Heart left ventricle (tissue), 16 donors: ENCODE measurements at places on chromosomes 2 and 18. TPM values are rescaled to one million over a fixed set of nuclear protein-coding genes. Genes with fewer than 3 reads are reported as not detected.

VIT gene
- total RNA-seq, result 3.0 TPM

MSH6 gene
- total RNA-seq, result 20.8 TPM

SNORC gene
- 0.38 TPM for total RNA-seq

TRPM8 gene
- not detected for total RNA-seq

CFC1 gene
- not detected for total RNA-seq

CHRND gene
- total RNA-seq, result not detected

FOXI3 gene
- total RNA-seq, result not detected

DUSP19 gene
- total RNA-seq, result 9.3 TPM

PDE1A gene
- total RNA-seq, result 5.5 TPM

DNA sequence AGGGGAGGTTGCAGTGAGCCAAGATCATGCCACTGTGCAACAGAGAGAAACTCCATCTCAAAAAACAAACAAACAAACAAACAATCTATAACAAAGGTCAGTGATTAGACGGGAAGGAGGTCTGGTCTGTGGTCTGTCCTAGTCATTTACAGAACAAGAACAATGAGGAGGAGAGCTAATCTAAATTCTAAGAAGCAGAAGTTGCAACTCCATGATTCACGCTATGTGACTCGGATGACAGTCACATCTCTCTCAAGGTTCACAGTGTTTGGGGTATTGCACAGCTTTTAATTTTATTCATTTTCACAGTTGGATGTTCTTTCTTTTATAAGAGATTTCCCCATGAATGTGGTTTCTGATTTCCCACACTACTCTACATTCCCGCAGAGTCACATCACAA is 218.7 kb upstream of the PIEZO2 start:
- DNase-seq, result no peak

DNA sequence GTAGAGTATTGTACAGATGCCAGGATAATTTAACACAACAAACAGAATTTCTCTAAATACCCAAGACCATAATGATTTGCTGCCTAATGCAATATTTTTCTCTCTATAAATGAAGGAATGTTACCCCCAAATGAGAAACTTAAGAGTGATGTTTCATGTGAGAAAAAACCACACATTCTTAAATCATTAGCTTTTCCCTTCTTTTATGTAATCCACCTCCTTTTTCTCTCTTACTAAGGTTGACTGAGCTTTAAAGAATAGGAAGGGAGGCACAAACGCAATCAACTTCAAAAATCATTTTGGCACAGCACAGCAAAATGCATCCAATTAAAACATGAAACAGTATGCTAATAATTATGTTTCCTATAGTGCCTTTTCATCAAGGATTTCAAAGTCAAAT is 698.1 kb upstream of the CDH2 start:
- no peak for DNase-seq

- no peak for DNase-seq
Measured at GRCh38 chr18:40375837-40376236, 1579.2 kb upstream of the PIK3C3 start.

- DNase-seq, result no peak
Measured at GRCh38 chr2:31299547-31299946, 65.6 kb downstream of the EHD3 start.

DNA sequence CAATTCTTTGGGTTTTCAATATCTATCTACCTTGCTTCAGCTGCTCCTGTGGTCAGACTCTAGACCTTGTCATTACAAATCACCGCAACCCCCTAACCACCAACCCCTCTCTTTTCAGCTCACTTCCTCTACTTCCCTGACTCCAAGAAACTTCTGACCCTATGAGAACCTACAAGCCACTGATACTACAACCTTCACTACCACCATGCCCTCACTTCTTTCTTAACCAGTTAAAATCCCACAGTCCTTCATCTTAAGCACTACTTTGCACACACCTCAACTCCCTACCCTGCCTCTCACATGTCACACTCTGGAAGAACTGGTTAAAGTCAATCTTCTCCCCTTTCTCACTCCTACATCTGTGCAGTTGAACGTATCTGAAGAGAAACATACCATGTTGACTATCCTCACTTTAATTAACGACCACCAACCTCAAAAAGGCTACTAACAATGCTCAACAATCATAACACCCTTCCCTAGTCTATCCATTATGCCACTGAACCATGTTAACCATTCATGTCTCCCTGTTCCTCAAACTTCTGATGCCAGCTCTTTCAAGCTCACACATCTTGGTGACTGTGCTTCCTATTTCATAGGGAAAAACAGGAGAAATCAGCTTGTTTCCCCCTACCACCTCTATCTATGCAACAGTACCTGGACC is 12.6 kb downstream of the EIF2AK3 start:
- no peak for DNase-seq

GRCh38 chr18:35345460-35345921 is 1.3 kb upstream of the ZNF24 start:
- DNase-seq, result no peak

DNA sequence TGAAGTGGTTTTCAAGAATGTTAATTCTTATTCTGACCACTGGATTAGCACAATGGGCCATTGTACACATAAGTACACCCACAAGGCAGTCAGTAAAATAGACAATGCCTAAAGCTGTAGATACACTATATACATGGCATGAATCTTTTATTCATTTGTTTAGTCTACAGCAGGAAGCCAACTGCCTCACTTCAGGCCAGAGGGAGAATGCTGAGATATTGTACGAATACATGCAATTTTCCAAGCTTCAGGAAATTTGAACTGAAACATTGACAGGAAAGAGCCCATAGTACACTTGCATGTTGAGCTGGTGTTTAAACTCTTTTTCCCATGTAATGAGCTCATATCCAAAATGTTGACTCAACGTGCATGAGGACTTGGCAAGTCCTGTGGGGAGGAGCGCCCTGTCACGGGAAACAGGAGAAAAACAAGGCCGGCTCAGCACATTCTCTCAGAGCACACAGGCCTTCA is 111.6 kb upstream of the CYP1B1 start:
- DNase-seq, result peak; percentile 79

- DNase-seq, result no peak
Measured at GRCh38 chr2:118003396-118003824, 10.5 kb downstream of the CCDC93 start.

DNA sequence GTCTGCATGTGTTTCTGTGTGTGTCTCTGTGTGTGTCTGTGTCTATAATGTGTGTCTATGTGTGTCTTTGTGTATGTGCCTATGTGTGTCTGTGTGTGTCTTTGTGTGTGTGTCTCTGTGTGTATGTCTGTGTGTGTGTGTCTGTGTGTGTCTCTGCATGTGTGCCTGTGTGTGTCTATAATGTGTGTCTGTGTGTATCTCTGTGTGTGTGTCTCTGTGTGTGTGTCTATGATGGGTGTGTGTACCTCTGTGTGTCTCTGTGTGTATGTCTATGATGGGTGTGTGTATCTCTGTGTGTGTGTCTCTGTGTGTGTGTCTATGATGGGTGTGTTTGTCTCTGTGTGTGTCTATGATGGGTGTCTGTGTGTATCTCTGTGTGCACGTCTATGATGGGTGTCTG is 126.2 kb upstream of the GPC1 start:
- DNase-seq, result no peak

DNA sequence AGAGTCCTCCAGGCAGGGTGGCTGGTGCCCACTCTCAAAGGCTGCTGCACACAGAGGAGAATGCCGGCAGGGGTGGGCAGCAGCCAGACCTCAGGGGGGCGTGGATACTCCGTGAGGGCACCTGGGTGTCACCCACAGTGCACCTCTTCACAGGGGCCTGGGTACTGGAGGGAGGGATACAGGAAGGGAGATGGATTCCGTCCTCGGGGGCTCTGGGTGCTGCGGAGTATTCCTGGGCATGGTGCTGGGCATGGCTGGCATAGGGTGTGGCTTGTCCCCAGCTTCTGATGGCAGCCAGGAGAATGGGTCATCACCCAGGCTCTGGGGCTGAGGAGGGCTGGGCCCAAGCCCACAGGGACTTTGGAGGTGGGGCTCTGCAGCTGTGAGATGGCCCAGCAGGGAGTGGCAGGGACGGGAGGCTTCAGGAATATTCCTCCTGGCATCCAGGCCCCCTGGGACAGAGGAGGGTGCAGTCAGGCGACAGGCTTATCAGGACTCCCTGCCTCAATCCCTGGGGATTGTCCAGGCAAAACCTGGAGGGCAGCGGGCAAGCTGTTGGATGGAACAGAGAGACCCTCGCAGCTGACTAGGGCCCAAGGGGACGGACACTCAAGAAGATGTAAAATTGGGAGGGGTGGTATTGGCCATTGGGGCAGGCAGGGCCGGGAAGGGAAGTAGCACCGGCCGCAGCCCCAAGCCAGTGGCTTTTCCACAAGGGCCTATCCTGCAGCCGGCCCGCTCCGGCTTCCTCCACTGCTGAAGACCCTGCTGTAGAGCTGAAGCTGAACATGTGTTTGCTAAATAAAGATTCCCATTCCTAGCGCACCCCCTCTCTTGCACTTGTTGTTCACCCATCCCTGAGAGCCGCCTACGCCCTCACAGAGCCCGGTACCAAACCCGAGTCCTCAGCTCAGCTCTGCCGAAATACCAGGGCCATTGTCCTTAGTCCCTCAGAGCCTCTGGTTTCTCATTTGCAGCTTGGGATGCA is 5.7 kb upstream of the KLHL30 start:
- peak; percentile 18 for DNase-seq

DNA sequence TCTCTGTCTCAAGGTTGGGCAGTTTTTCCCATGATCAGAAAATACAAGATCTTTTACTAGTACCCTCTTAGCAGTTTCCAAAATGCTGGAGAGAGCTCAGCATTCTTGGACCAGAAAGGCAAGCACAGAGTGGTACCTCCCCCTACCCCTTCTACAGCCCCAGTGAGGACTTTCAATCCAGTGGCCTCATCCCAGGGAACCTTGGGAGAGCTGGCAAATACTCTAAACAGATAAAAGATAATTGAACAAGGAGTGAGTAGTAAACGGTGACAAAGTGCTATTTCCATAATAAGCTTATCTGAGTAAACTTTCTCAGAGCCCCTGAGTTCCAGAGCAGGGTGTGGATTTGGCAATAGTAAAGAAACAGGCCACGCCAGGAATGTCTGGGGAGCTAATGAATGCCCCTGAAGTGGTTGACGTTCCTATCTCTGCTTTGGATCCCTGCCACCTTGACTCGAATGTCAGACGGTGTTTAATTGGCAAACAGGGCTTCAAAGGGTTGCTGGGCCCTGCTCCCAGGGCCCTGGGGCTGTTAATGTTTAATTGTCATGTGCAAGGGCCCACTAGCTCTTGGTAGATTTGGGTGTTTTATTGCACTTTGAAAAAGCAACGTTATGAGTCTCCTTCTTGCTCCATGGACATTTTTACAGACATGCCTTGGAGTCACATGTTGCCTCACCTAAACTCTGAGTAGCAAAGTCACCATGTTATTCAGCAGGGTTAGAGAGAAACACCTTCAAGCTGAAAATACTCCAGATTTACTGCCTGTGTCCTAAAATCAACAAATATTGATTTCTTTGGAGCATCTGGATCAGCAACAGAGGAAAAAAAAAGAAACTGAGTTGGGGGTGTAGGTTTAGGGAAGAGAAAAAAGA is 239.9 kb downstream of the CYRIA start:
- DNase-seq, result peak; percentile 67

GRCh38 chr2:154032220-154032619 is 160.5 kb downstream of the GALNT13 start:
- no peak for DNase-seq

- DNase-seq, result no peak
Measured at GRCh38 chr18:23172591-23173380, 37.5 kb downstream of the CABLES1 start.

GRCh38 chr2:150520887-150521664 is 33.6 kb upstream of the RND3 start:
- no peak for DNase-seq

DNA sequence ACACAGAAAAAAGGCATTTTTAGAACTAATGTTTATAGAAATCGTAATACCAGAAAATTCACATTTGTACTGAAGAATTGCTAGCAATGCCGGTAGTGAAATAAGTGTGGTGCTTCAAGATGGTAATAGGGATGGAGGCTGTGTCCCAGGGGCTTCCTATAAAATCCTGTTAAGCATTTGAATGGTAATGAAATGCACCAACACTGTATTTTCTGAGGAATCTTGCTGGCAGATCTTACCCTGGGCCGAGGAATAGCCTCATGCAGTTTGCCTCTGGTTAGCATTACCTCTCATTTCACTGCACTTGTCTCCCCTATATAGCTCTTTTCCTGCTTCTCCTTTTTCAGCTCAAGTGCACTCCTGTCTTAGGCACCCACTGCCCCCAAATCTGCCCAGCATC is 501.6 kb upstream of the NRP2 start:
- DNase-seq, result no peak

DNA sequence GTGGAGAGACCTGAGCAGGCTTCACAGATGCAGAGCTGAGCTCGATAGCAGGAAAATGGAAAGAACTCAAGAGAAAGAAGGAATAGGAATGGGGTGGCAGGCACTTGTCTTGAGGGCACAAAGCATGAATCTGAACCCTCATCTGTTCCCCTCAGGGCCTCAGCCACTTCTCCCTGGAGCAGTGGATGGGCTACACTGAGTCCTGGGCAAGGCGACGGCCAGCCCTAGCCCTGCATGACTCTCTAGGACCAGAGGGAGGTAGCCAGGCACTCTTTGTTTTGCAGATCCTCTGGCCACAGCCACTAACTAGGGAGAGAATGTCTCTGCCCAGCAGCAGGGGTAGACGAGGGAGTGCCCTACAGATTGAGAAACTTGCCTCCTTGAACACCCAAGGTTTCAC is 3.4 kb upstream of the TEX51 start:
- peak; percentile 2 for DNase-seq

- no peak for DNase-seq
Measured at GRCh38 chr2:118982039-118982438, 40.0 kb downstream of the MARCO start.

DNA sequence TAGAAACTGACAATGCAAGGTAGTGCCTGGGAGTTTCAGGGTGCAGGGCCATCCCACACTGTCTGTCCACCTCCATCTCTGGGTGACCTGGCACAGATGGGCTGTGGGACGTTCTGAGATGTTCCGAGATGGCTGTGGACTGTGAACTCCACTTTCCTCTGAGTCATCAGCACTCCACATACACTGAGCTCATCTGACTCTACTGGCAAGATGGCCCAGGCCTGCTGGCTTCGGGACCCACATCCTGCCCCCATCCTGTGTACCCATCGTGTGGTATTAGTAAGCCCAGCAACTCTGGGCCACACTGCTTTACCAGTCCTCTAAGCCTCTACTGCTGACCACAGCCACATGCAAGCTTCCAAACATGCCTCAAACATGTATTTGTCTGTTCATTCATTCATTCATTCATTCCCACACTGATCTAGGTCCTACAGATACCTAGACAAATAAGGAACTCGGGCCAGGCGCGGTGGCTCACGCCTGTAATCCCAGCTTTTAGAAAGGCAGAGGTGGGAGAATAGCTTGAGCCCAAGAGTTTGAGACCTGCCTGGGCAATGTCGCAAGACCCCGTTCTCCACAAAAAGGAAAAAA is 124.8 kb upstream of the CXCR4 start:
- DNase-seq, result no peak

GRCh38 chr2:212264187-212264586 is 274.4 kb downstream of the ERBB4 start:
- DNase-seq, result no peak

GRCh38 chr18:48862678-48863270 is 88.0 kb downstream of the SMAD7 start:
- peak; percentile 43 for DNase-seq

GRCh38 chr2:69103419-69103818 is 90.4 kb downstream of the ANTXR1 start:
- no peak for DNase-seq

GRCh38 chr2:34103437-34103836 is 504.3 kb upstream of the FAM98A start:
- DNase-seq, result no peak
